ENCODE measurements at places on chromosomes 1 and 21. TPM values are rescaled to one million over a fixed set of nuclear protein-coding genes. Genes with fewer than 3 reads are reported as not detected.
A peak's percentile ranks its signal among the peaks of the same experiment; 100 is the strongest.

DNA sequence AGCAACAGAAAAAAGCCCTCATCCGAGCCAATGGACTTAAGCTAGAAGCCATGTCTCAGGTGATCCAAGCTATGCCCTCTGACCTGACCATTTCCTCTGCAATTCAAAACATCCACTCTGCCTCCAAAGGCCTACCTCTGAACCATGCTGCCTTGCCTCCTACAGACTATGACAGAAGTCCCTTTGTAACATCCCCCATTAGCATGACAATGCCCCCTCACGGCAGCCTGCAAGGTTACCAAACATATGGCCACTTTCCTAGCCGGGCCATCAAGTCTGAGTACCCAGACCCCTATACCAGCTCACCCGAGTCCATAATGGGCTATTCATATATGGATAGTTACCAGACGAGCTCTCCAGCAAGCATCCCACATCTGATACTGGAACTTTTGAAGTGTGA is 20.7 kb downstream of the NR5A2 start:
- DNase-seq: no peak

DNA sequence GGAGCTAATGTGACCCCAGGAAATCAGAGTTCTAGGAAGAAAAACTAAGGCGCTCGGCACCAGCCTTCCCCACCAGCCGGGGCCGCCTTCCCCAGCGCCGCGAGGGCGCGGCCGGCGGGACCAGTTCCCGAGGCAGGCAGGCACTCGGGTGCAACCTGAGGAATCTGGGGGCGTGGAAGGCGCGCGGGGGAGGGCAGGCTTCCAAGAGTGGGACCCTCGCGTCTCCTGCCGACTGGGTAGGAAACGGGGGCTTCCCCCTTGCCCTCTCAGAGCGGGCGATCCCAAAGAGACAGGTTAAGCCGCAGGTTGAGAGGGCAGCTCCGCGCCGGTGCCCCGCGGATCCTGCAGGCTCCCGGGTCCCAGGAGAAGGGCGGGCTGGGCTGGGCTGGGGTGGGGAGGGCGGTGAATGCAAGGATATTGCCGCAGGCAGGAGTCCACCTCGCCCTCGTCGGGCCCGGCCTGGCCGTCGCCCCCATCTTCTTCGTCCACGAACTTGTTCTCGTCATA is 431 bp downstream of the ARPC5 start:
- no peak for DNase-seq

The KIF14 gene
- 5.4 TPM for total RNA-seq

DNA sequence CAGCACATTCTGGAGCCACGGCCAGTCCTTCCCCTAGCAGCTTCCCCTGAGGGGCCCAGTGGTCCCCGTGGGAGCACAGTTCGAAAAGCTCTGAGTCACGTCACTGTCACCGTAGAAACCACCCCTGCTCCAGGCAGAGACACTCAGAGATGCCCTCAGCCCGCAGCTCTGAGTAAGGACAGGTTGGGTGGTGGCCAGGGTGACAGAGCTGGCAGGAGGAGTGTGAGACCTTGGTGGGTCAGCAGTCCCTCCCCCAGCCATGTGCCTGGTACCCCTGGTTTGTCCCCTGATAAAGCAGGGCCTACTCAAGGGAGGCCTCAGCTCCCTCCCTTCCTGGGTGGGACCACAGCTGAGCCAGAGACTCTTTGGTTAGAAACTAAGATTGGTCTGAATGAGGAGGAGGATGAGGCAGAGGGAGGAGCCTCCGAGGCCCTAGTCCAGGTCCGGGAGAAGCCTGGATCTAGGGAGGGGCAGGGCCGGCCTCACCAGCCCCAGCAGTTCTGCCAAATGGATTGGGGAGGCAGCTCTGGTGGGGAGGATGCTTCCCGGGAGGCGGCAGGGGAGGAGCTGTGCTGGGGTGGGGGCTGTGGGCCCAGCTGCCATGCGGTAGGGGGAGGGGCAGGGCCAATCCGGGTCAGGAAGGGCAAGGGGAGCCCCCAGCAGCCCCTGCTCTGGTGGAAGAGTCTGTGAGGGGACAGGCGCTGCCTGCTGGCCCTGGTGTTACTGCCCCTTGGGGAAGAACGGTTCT is 55.2 kb downstream of the SLC9A1 start:
- DNase-seq: peak; percentile 90

GRCh38 chr1:115469703-115470476 is 131.8 kb upstream of the NGF start:
- peak; percentile 66 for DNase-seq

DNA sequence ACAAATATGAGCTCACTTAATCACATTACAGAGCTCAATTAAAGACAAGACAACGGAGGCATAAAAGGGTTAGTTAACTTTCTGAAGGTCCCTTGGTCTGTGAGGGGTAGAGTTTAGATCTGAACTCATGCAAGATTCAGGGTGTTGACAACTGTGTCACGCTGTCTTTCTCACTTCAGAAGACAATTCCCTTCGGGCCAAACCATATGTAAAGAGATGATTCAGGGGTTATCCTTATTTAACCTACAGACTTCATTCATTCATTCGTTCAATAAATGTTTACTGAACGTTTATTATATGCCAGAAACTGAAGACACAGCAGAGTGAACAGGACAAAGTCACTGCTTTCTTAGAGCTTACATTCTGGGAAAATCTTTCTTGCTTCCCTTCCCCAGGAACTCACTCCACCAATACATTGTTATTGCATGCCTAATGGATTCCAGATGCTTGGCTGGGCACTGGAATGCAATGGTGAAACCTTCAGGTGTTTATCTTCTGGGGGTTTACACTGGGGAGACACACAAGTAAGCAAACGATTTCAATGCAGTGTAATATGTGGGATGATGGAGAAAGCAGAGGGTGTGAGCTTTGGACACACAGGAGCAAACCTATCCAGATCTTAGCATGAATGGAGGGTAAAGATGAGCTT is 6.4 kb downstream of the XCL1 start:
- DNase-seq: peak; percentile 10

GRCh38 chr1:31831397-31832378 is 15.9 kb upstream of the SPOCD1 start:
- peak; percentile 69 for DNase-seq

DNA sequence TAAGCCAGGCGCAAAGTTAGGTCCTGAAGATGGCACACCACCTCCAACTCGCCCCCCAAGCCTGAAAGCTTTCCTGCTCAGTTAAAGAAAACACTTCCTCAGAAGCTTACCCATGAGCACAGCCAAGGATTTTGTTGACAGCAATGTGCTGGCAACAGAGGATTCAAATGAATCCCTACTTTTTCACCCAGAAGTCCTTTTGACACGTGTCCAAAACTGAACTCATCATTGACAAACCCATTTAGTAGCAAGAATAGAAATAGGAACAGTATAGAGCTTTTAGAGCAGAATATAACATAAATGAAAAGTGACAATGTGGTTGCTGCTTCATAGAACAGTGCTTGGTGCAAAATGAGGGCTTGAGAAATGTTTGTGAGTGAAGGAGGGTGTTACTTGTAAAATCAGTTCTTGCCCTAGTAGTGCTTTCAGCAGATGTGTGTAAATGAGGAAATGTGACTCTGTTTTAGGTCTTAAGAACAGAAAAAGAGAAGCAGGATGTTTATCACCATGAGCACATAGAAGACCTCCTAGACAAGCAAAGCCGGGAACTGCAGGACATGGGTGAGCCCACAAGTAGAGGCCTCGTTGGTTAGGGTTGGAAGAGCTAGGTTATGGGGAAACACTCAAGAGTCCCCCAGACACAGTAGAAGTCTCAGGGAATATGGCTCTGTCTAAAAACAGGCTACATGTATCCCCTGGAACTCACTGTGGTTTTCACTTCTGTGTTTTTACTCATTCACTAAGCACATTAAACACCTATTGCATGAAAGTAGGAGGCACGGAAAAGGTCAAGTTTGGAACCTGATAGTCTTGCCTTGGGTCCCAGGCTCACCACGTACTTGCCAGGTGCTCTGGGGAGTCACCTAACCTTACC is 48.6 kb upstream of the TMEM125 start:
- DNase-seq: no peak

The RORC gene
- total RNA-seq: not detected

DNA sequence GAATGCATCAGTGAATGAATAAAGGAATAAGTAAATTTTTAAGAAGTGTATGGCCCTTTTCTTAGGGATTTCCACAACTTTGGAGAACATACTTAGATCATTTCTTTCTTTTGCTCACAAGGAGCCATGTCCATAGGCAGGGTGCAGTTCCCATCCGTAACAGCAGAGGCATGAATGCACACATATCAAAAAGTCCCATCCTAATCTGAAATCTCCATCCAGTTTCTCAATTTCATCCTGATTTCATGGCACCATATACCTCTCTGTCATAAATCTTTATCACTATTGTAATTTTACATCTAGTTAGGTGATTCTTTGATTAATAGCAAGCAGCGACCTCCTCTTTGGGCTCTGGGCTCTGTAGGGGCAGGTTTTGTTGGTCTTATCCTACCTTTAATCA is 359.2 kb downstream of the RRAGC start:
- DNase-seq: no peak

GRCh38 chr21:42423197-42423675 is 19.5 kb downstream of the UBASH3A start:
- DNase-seq: no peak

DNA sequence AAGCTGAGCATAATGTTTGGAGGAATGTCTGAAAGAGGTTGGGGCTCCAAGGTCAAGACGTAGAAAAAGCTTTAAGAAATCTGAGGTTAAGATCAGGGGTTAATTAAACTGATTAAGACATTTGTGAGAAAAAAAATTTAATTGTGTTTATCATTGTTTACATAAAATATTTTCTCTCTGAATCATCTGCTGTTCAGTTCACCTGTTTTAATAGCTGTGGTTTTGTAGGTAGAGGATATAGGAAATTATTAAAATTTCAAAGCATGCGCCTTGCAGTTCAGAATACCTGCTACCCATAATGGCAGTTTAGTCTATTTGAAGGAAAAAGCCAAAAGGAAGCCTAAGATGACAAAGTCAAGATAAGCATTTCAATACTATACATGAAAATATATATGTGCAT is 153.2 kb downstream of the SPATA46 start:
- no peak for DNase-seq

GRCh38 chr1:109060707-109061106 is 15.1 kb downstream of the TAF13 start:
- no peak for DNase-seq

The DISC1 gene
- 2.6 TPM for total RNA-seq

DNA sequence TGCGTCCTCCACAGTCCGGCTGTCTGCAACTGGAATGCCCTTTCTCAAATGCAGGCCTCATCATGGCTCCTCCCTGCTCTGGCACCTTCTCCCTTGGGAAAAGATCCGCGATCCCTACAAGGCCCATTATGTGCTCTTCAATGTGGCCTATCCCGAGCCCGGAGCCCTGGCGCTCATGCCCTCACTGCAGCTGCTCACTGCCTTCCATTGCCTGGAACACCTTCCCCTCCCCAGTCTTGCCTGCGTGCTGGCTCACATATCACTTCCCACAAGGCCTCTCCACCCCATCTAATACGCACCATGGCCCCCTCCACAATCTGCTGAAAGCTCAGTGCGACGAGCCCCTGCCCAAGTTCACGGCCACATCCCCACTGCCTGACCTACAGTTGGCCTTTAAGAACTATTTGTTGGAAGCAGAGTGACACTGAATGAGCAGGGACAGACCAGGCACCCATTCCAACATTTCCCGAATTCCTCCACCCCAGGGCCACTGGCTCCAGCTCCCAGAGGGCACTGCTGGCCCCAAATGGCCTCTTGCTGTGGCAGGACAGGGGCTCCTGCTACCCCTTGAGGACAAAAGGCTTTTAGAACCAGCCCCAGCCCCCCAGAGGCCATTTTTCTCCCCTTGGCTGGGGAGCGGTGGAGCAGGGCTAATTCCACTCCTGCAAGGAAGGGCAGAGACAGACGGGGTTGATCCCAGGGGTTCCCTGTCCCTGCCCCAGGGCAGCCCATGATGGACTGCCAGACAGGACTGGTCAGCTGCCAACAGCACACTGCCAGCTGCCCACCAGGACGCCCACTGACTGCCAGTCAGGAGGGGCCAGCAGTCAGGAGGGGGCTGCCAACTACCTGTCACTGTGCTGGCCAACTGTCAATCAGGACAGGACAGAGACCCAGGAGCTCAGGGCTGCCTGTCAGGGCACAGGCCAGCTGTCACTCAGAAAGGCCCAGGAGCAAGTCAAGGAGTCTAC is 64.8 kb downstream of the DHRS3 start:
- no peak for DNase-seq

The CADM3 gene
- total RNA-seq: not detected

The TRPM2 gene
- not detected for total RNA-seq

DNA sequence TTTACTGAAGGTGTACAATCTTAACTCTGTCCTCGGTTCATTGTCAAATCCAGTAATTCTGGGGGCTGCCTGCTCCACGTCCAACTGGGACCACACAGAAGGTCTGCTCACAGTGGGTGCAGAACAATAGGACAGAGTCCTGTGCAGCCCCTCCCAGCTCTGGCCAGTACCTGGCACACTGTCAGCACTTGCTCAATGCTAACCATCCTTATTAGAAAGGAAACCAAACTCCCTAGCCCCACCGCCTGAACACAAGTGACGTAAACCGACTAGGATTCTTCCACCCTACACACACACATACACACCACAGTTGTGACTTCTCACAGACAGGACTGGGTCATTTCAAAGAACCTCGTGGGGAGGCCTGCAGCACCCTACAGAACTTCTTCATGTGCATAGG is 5.2 kb downstream of the BCAR3 start:
- no peak for DNase-seq

DNA sequence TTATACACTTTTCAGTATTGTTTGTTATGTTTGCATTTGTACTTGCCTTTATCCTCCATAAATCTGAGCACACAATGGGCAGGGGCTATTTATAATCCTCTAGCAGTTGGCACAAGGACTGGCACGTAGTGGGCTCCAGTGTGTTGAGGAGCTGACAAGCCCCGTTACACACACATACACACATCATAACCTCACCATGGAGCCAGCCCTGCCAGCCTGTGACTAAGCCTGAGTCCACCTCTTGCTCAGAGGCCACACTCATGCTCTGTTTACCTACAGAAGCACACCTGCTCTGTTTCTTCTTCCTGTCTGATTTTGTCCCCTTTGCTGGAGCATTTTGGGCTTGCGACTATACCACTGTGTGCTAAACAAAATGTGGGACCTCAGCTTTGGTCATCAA is 64.5 kb upstream of the SPATA6 start:
- DNase-seq: no peak

The ZNF593OS gene
- not detected for total RNA-seq

The SLC2A5 gene
- 0.42 TPM for total RNA-seq

- DNase-seq: no peak
Measured at GRCh38 chr1:7566417-7567375, 204.4 kb upstream of the VAMP3 start.

DNA sequence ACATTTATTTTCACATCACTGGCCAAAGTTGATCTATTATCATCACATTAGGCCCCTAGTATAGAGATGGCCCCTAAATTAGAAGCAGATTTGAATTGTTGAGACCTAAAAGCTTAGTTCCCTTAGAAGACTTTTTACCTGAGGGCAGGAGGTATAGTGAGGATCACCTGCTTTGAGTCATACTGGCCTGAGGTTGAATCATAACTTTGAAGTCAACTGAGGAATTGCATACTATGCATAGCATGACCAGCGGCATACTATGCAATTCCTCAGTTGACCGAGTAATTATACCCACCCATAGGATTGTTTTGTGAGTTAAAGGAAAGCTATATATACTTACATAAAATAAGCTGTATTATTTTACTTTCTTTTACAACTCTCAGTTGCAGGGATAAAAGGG is 50.3 kb upstream of the DPH5 start:
- DNase-seq: no peak
